ENCODE measurements at places on chromosomes 4 and X.

GRCh38 chr4:115110191-115111181 is 2.9 kb downstream of the NDST4 start:
- DNase-seq = no peak

DNA sequence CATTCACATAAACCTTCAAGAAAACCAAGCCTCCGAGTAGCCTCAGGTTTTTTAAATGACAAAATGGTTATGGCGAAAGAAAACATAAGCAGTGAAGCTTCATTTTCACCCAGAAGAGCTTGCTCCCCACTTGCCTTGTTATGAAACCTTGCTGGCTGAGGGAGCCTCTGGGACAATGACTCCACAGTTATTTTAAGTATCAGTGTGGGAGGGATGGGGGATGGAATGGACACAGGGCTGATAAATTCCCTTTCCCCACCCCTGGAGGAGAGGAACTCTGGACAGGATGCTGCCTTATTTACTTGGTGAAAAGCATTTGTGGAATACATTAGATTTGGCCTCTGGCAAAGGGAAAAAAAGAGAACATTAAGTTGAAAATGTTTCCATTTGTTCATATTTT is 220.7 kb upstream of the CNKSR2 start:
- DNase-seq = no peak

GRCh38 chr4:38730493-38730829 is 52.3 kb downstream of the TLR10 start:
- DNase-seq = no peak

- DNase-seq = no peak
Measured at GRCh38 chrX:6292599-6292998, 63.9 kb upstream of the NLGN4X start.

GRCh38 chrX:29662759-29663503 is 552.4 kb upstream of the MAGEB2 start:
- no peak for DNase-seq

DNA sequence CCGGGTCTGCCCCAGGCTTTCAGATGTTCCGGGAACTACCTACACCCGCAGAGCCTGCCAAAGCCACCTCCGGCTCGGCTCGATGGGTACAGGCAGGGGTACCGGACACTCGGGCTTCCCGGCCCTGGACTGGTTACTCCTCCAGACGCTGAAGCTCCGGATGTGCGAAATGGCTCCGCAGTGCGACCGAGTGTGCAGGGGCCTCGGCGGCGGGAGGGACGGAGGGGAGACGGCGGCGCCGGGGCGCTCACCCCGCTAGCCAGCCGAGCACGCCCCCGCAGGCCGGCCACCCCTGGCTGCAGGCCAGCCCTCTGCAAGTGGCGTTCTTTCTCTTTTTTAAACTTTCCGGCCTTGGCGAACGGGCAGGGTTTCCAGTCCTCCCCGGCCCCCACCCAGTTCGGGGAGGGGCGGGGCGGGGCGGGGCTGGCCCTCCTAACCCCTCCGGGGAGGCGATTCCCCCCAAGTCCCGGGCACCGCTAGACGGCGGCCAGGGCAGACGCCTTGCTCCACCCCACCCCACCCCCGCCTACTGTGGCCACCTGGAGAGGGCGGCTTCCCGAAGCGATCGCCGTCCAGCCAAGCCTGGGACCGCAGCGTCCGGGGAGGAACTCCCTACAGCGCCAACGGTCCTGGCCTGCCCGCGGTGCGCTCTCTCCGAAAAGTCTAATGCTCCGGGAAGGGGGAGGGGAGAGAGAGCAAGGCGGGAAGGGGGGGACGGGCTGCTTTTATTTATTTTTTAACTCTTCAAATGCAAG is 7.5 kb downstream of the BCOR start:
- peak; percentile 60 for DNase-seq

- no peak for DNase-seq
Measured at GRCh38 chr4:6750286-6751221, 32.0 kb upstream of the KIAA0232 start.

GRCh38 chr4:107635735-107636134 is 84.3 kb downstream of the PAPSS1 start:
- no peak for DNase-seq

- peak; percentile 66 for DNase-seq
Measured at GRCh38 chr4:15340902-15341732, 86.7 kb upstream of the C1QTNF7 start.

GRCh38 chr4:184237612-184238011 is 19.9 kb upstream of the ENPP6 start:
- DNase-seq = no peak

- no peak for DNase-seq
Measured at GRCh38 chr4:187433141-187433540, 562.4 kb upstream of the ZFP42 start.

GRCh38 chr4:85979276-85979675 is 380.6 kb downstream of the MAPK10 start:
- DNase-seq = no peak

DNA sequence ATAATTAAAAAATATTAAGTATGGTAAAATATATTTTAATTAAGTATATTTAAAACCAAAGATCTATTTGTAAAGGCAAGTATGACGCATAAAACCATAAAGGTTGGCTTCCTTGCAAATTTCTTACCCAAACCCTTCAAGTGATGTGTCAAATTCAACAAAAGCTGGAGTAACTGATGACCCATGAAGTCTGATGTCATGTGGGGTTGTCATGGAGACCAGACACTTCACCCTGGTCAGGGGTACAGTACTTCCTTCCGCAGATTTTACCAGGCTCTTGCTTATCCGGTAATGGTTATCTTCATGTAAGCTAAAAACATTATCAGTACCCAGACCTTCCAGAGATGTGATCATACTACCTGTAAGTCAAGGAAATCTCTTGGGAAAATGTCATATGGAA is 170.1 kb downstream of the WDFY3 start:
- DNase-seq = no peak

DNA sequence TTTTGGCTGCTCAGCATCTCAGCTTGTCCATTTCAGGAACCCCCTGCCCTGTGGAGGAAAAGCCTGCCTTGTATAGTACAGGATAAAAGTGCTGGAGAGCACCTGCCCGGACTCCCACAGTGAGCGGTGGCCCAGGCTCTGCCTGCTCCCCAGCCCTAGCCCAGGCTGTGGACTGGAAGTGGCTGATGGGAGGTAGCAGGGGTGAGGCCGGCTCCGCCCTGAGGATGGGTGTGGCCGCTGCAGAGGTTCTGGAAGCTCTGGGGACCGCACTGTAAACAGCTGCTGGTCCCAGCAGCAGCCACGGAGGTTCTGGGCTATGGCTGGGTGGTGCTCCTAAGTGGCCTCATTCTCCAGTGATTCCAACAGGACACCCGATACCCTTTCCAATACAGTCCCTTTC is 56.6 kb upstream of the HELT start:
- no peak for DNase-seq

DNA sequence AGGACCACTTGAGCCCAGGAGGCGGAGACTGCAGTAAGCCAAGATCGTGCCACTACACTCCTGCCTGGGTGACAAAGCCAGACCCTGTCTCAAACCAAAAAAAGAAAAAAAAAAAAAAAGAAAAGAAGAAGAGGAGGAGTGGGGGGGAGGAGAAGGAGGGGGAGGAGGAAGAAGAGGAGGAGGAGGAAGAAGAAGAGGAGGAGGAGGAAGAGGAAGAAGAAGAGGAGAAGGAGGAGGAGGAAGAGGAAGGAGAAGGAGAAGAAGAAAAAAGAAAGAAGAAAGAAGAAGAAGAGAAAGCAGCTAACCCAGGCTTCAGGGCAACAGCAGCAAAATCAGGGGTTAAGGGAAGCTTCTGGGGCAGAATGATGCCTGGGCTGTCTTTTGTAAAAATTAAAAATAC is 27.5 kb downstream of the VMA21 start:
- no peak for DNase-seq

GRCh38 chr4:74014332-74014731 is 15.9 kb upstream of the CXCL5 start:
- DNase-seq = no peak

DNA sequence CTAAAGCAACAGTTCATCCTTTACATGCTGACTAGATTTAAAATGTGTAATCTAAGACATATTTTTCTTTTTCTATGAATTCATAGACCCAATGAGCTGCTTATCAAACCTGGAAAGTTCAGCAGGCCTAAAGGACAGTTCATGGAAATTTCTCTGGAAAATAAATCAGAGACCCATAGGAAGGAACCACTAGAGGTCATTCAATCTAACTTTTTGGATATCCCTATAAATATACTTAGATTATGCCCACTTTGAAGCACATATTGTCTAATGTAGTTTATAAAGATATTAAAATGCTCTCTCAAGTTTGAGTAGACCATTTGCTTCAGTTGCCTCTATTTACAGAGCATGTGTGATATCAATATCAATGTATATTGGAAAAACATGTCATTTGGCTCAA is 473.0 kb downstream of the FAT4 start:
- DNase-seq = no peak

DNA sequence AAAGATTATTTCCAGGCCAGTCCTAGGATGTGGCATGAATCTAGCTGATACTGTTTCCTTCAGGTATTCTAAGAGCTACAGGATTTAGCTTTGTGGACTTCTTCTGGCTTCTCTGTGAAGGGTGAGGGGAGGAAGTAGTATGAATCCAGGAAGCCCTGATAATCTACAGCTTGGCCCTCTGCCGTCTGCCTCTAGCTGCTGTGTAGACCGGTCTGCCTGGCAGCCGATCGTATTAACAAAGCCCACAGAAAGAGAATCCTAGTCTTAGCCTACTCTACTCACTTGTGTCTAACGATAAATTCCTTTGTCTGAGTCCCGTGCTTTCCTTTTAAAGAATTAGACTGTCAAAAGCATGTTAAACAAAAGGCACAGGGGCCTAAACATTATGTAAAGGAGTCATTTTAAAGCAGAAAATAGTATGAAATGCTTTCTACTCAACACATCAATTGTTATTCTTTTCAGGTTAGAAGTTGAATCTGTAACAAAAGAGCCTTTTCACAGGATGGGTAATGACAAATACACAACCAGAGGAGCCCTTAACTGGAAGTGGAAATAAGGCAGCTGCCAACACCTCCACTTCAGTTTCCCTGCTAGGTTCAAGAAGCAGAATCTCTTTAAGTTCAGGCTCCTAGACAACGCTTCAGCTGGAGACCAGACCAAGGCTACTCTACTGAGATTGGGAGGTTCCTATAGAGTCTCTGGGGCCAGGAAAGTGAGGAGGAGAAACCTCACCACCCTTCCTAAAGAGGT is 48.9 kb upstream of the UCP1 start:
- DNase-seq = no peak

GRCh38 chr4:84530454-84530853 is 31.4 kb upstream of the NKX6-1 start:
- no peak for DNase-seq

DNA sequence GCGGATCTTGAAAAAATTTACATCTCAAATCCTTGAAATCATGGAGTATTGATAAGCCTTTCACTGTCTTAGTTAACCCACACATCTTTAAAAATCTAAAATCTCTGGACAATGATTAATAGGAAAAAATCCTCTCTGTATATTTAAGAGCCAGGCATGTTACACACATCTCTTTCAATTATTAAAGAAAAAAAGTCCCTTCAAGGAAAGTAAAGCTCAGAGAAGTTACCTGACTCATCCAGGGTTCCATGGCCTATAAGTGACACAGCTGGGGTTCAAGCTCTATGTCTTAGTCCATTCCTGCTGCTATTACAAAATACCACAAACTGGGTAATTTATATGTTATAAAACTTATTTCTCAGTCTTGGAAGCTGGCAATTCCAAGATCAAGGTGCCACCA is 14.2 kb upstream of the FGF16 start:
- no peak for DNase-seq

DNA sequence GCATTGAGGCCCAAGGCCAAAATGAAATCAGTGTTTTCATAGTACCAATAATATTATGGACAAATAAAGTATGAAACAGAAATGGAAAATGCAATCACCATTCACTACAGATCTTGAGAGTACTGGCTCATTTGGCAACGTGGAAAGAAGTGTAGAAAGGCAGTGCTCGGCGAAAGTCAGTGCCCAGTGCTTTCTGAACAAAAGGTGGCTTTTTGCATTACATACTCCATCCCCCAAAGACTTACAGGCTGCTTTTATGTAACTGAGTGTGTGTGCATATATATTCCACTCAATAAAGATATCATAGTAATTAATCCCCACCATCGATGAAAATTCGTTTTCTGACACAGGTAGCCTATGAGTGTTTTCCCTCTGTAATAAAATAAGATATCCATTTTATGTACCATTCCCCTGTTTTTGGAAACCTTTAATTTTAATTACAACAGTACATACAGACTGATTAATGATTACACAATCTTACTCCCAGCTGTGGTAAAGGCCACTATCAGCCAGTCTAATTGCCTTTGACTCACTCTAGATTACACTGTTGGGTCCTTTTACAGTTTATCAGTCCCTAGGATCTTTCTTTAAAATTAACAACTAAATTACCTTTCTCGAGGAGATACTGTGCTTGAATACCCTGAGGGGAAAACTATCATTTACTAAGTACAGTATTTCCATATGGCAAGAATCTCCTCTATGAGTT is 65.9 kb downstream of the MAD2L1 start:
- no peak for DNase-seq

All from right kidney (tissue), 9 donors.